ENCODE measurements at places on chromosomes 16 and 17.
A peak's percentile ranks its signal among the peaks of the same experiment; 100 is the strongest.

- no peak for DNase-seq
- H3K4me1 ChIP-seq, result no peaks in the 10 kb centered on the region
- no peak overlapping the region for H3K27ac ChIP-seq
- no peak overlapping the region for H3K4me3 ChIP-seq
These were observed 162.2 kb upstream of the KCNJ16 start for GRCh38 chr17:69912805-69913204.

- no peaks in the 10 kb centered on the region for H3K27me3 ChIP-seq
- peaks cover 9% of the 10 kb centered on the region for H3K4me1 ChIP-seq
- no peak overlapping the region for H3K4me3 ChIP-seq
These were observed 696.8 kb upstream of the SOX9 start for GRCh38 chr17:71423871-71424546.

DNA sequence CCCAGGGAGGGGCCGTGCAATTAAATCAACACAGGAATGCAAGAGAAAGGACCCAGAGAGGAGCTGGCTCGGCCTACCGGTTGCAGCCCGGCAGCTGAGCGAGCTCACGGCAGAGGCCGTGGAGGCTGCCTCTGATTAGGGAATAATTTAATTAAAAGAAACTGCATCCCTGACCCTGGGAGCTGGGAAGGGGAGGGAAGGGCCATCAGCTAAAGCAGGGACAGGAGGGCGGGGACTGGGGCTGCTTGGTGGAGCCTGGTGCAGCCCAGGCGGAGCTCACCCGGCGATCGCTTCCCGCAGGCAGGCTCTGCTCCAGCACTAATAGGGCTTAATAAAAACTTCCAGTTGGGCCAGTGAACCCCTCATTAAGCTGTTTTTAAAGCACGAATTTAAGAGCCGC is 43.4 kb downstream of the LMF1 start:
- no peak overlapping the region for H3K27ac ChIP-seq
- H3K4me3 ChIP-seq, result no peak overlapping the region
- H3K27me3 ChIP-seq, result no peaks in the 10 kb centered on the region
- no peaks in the 10 kb centered on the region for H3K4me1 ChIP-seq

DNA sequence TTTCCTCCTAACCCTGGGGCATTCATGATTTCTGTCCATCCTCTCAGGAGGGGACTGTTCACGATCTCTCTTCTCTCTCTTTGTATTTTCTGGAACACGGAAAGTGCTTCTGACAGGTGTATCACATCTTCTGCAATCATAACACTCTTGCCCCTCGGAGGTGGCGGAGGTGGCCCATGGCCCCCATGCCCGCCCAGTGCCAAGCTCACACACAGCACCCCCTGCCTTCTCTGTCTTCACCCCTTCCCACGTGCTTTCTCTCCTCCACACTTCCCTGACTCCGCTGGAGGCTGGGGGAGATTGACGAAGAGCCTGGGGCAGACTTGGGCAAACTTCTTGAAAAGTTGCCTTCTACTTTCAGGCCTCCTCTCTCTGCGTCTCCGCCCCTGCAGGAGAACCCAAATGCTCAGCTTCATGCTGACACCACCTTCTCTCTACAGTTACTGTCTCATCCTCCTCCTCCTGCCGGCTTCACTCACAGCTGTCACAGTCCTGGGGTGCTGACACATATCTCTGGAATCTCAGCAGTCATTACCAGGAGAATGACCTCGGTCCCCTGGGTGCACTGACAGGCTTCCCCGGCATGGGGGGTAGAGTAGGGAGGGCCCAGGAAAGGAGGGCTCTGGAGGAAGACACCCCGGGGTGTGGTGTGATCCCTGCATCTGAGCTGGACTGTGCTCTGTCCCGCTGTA is 127.1 kb downstream of the ENGASE start:
- H3K36me3 ChIP-seq, result no peaks in the 10 kb centered on the region
- peak; percentile 92 for DNase-seq
- H3K27ac ChIP-seq, result peak overlapping the region; percentile 59
- H3K4me1 ChIP-seq, result peaks cover 27% of the 10 kb centered on the region
- H3K4me3 ChIP-seq, result peak overlapping the region; percentile 5

- no peaks in the 10 kb centered on the region for H3K36me3 ChIP-seq
- H3K27me3 ChIP-seq, result no peaks in the 10 kb centered on the region
- no peak for DNase-seq
- 0 out of 2 replicates have a peak, but pooled peaks cover 2% of the 10 kb centered on the region for H3K4me1 ChIP-seq
- no peak within 1 kb of the TSS for H3K4me3 ChIP-seq
- no peak within 1 kb of the TSS for H3K27ac ChIP-seq
These were observed at the start of gene ARHGDIG for GRCh38 chr16:280552-280951. Gene ARHGDIG (plus strand): TSS chr16:280591. CDS start chr16:280681, 90 bp downstream.

DNA sequence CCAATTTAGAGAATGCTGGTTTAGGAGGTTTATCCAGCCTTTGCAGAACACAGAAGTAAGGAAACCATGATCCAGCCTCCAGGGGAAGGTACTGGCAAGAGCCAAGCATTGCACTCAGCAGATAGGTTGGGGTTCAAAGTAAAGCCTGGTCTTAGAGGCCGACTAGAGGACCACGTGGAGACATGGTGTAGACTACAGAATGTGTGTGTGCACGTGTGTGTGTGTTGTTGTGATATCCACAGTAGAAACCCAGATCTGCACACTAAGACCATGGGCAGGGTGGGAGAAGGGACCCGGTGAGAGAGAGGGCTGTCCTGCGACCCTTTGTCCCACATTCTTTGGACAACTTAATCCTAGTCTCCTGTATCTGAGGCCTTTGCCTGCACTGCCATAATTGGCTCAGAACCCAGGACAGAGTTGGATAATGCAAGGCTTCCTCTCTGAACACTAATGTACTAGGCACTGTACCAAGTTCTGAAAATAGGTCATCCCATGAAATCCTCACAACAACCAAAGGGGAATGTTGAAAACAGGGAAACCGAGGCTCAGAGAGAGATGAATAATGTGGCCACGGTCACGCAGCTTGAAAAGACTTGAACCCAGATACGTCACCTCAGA is 325.1 kb upstream of the HSBP1 start:
- no peaks in the 10 kb centered on the region for H3K36me3 ChIP-seq
- no peaks in the 10 kb centered on the region for H3K27me3 ChIP-seq
- no peaks in the 10 kb centered on the region for H3K4me1 ChIP-seq
- H3K4me3 ChIP-seq, result no peak overlapping the region
- DNase-seq, result no peak

GRCh38 chr16:65306722-65307121 is 184.9 kb upstream of the CDH11 start:
- H3K27me3 ChIP-seq, result no peaks in the 10 kb centered on the region
- no peak overlapping the region for H3K27ac ChIP-seq
- no peak overlapping the region for H3K4me3 ChIP-seq
- no peaks in the 10 kb centered on the region for H3K36me3 ChIP-seq

DNA sequence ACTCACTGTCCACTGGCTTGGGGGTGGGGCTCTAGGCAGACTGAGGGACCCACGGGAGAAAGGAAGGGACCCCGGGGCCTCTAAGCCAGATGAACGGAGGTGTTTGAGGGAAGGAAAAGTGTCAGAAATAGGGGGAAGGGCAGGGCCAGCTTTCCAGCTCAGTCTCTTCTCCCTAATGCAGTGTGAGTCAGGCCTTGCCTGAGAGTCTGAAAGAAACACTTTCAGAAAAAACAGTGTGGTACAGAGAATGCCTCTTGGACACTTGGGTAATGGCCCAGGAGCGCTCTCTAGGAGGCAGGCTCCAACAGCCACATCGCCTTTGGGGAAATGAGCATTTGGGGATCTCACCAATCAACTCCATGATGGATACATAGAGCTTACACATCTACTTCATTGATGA is 46.9 kb downstream of the NDEL1 start:
- peaks cover 39% of the 10 kb centered on the region for H3K36me3 ChIP-seq
- H3K27me3 ChIP-seq, result no peaks in the 10 kb centered on the region
- no peak overlapping the region for H3K27ac ChIP-seq
- H3K4me1 ChIP-seq, result no peaks in the 10 kb centered on the region
- H3K4me3 ChIP-seq, result no peak overlapping the region

- H3K4me1 ChIP-seq, result peaks cover 2% of the 10 kb centered on the region
- DNase-seq, result peak; percentile 82
- H3K27ac ChIP-seq, result no peak overlapping the region
These were observed 15.8 kb downstream of the TMC6 start for GRCh38 chr17:78112518-78113471.

- no peak overlapping the region for H3K4me3 ChIP-seq
- H3K27ac ChIP-seq, result no peak overlapping the region
- no peaks in the 10 kb centered on the region for H3K27me3 ChIP-seq
- H3K4me1 ChIP-seq, result peaks cover 4% of the 10 kb centered on the region
- DNase-seq, result no peak
These were observed 61.1 kb downstream of the MRC2 start for GRCh38 chr17:62688398-62689160.

GRCh38 chr16:6160303-6160702 is 1062.7 kb upstream of the EEF2KMT start:
- H3K27ac ChIP-seq, result no peak overlapping the region
- DNase-seq, result no peak
- H3K4me1 ChIP-seq, result no peaks in the 10 kb centered on the region
- H3K27me3 ChIP-seq, result no peaks in the 10 kb centered on the region
- H3K4me3 ChIP-seq, result no peak overlapping the region

GRCh38 chr17:2511138-2511461 is 588 bp downstream of the METTL16 start:
- DNase-seq, result no peak
- no peaks in the 10 kb centered on the region for H3K4me1 ChIP-seq
- H3K4me3 ChIP-seq, result peak overlapping the region; percentile 73

Data from SJCRH30 (cell line).